Heart left ventricle (tissue), 16 donors: ENCODE measurements at places on chromosomes 12 and 14. TPM values are rescaled to one million over a fixed set of nuclear protein-coding genes. Genes with fewer than 3 reads are reported as not detected.

- DNase-seq: no peak
Observed at GRCh38 chr12:87779016-87779415, 250.2 kb downstream of the C12orf50 start.

- DNase-seq: no peak
Observed at GRCh38 chr12:54538136-54538700, 11.2 kb upstream of the PDE1B start.

DNA sequence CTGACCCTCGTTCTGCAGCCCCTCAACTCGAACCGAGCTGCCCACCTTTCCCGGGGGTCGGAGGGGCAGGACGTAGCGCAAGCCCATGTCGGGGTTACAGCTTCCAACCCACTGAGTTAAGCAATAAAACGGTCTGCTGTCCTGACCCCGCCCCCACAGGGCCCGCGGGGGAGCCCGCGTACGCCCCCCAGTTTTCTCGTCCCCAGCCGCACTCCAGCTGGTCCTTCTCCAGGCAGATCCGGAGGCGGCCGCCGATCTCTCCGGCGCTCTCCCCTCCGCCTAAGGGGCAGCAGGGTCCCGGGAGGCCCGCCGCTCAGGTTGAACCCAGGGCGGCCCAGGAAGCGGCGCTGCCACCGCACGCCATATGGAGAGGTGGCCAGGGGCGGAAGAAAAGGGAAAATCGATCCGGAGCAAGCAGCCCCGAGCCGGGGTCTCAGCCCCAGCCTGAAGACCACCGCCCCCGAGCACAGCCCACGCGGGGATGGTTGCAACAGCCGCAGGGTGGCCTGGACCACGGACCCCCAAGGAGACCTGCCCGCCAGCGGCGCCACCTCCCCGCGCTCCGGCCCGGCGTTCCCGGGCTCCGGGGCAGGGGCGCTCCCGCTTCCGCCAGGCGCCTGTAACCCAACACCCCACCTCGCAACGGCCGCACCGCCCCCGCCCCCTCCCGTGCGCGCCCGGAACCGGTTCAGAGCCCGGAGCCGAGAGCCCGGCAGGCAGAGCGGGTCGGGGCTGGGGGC, 760 bp downstream of the ACTN1 start:
- peak; percentile 70 for DNase-seq

- DNase-seq: no peak
Observed at GRCh38 chr12:27498149-27498548, 25.9 kb upstream of the PPFIBP1 start.

- no peak for DNase-seq
Observed at GRCh38 chr14:76938092-76938500, 90.4 kb downstream of the IRF2BPL start.

- DNase-seq: no peak
Observed at GRCh38 chr12:52956987-52957386, 8.1 kb downstream of the KRT18 start.

DNA sequence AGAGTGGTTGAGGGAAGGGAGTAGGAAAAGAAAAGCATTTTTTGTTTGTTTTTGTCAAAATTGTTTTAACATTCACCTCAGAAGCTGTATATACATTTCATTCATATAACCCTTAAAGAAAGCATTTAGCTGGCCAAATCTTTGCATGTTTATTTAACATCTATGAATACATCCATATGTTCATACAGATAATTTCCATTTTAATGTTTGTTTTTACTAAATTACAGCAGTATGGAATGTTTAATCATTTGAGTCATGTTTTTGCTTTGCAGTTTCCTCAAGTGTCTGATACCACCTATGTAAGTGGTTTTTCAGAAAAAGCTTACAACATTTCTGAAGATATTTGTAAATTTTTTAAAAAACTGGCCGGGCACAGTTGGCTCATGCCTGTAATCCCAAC, 84.3 kb upstream of the ATF1 start:
- DNase-seq: no peak

DNA sequence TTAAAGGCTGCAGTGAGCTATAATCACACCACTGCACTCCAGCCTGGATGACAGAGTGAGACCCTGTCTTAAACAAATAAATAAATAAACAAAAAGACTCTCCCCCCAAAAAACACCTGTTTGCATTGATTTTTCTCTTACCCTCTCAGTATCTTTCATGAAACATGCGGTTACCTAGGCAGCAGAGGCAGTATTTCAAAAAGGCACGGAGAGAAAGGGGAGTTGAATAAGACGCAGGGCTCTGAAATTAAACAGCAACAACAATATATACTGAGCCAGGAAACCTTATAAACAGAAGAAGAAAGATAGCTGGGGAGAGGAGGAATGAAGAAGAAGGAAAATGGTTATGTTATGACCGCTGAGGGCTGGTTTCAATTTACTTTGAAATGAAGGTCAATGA, 277.6 kb downstream of the BTG1 start:
- no peak for DNase-seq

GRCh38 chr14:52733824-52734223, 3.9 kb downstream of the STYX start:
- no peak for DNase-seq

DNA sequence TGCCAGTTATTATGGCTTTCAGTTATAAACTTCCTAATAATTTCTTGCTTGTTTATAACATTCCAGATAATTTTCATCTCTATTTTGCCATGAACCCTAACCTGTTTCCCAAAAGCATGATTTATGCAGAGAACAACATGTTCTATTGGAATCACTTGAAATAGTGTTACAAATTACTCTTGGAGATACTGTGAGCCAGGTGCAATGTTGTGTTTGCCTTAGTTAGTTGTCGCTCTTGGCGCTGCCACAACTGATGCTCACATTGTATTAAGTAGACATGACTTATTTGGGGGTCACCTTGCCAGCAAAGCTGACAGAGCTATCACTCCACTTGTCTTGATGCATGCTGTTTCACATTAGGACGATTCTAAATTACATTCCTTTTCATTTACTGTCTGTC, 49.4 kb downstream of the TSPAN8 start:
- DNase-seq: no peak

GRCh38 chr12:72330301-72330700, 58.1 kb downstream of the TRHDE start:
- no peak for DNase-seq

GRCh38 chr12:115794659-115795081, 482.8 kb downstream of the MED13L start:
- no peak for DNase-seq

GRCh38 chr12:74334780-74335179, 202.9 kb upstream of the ATXN7L3B start:
- no peak for DNase-seq

DNA sequence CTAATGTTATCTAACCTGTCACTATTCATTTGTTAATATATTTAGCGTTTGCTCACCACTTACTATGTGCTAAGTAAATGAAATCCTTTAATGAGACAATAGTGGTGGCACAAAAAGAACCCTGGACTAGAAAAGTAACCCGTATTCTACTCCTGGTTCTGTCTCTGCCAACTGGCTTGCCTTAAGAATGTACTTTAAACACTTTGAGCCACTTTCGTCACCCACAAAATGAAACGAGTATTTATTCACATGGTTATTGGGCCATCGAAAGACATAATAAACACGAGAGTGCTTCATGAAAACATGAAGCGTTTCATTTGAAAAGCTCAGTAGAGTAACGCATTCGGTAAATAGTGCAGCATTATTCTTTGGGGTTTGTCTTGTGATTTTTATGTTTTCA, 254.7 kb downstream of the EGLN3 start:
- no peak for DNase-seq

GRCh38 chr14:41062826-41063225, 543.9 kb upstream of the LRFN5 start:
- no peak for DNase-seq

- no peak for DNase-seq
Observed at GRCh38 chr12:112887550-112887949, 19.2 kb upstream of the OAS1 start.

DNA sequence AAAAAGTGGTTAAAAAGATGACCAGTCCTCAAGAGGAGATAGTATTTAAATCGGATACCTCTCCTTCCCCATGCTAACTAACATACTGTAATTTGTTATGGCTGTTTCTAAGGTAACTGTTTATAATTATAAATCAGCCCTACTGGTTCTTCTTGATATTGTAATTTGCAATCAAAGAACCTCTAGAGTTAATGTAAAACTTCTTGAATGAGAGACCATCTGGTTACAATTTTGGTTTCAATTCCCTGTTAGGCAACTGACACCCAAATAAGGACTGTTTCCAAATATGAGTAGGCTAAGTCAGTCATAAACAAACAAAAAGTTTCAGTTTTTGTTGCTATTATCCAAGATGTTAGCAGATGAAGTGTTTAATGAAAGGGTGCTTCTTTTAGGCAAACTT, 120.2 kb upstream of the DNM1L start:
- DNase-seq: no peak

GRCh38 chr12:127811988-127812387, 455.0 kb upstream of the TMEM132C start:
- DNase-seq: no peak

- no peak for DNase-seq
Observed at GRCh38 chr12:3810016-3810370, 57.1 kb upstream of the CRACR2A start.

Gene NELL2
- total RNA-seq: 1.7 TPM

Gene IQSEC3
- total RNA-seq: 1.5 TPM

Gene MFAP5
- total RNA-seq: 23.7 TPM

Gene GARIN6
- total RNA-seq: not detected

Gene CEP83
- total RNA-seq: 12.4 TPM

Gene MIP
- total RNA-seq: not detected

Gene KRT83
- total RNA-seq: not detected

Gene RND1
- 0.40 TPM for total RNA-seq

Gene NGB
- total RNA-seq: not detected

Gene WNT1
- 0.29 TPM for total RNA-seq

Gene CBLN3
- total RNA-seq: 1.5 TPM

Gene ERP27
- not detected for total RNA-seq

Gene FIGNL2
- total RNA-seq: 0.35 TPM
